Large intestine (tissue), 12 donors: ENCODE measurements at places on chromosomes 2 and 18.

DNA sequence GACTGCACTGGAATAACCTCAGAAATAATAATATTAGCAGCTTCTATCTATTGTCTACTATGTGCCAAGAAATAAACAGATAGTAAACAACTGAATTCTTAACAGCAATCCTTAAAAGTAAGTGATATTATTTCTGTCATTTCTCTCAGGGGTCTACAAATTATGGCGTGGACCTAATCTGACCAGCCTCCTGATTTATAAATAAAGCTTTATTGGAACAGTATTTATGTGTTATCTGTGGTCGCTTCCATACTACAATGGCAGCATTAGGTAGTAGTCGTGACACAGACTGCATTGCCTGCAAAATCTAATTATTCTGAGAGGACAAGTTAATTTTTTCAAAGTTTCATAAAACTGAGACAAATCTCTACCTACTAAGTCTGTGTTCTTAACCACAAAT is 49.0 kb downstream of the SLC16A14 start:
- H3K36me3 ChIP-seq: no peaks in the 10 kb centered on the region
- no peak overlapping the region for H3K27ac ChIP-seq
- H3K27me3 ChIP-seq: no peaks in the 10 kb centered on the region
- no peak for DNase-seq
- H3K4me1 ChIP-seq: no peaks in the 10 kb centered on the region
- H3K4me3 ChIP-seq: no peak overlapping the region

DNA sequence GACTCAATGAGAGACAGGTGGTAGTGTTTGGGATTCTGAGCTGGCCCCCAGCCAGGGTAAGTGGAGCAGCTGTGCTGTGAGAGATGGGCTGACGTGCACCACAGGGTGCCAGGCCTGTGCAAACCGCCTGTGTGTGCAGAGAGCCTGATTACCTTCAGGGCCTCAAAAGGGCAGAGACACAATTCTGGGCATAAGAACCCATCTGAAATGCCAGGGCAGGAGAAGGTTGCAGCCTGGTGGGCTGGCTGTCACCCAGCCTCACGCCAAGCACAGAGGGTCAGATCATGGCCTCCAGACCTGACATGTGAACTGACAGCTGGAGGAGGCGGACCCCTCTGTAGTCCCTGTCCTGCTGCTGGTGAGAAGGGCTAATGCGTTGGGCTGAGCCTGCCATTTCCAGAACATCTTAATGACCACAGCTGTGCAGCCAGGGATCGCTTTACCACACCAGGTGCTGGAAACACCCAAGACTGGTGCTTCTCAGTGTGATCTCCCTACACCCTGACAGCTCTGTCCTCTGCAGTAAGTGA is 100.9 kb downstream of the ARL4C start:
- H3K27me3 ChIP-seq: no peaks in the 10 kb centered on the region
- H3K4me3 ChIP-seq: no peak overlapping the region
- no peaks in the 10 kb centered on the region for H3K36me3 ChIP-seq
- no peak overlapping the region for H3K27ac ChIP-seq
- DNase-seq: peak; percentile 10
- H3K4me1 ChIP-seq: no peaks in the 10 kb centered on the region

DNA sequence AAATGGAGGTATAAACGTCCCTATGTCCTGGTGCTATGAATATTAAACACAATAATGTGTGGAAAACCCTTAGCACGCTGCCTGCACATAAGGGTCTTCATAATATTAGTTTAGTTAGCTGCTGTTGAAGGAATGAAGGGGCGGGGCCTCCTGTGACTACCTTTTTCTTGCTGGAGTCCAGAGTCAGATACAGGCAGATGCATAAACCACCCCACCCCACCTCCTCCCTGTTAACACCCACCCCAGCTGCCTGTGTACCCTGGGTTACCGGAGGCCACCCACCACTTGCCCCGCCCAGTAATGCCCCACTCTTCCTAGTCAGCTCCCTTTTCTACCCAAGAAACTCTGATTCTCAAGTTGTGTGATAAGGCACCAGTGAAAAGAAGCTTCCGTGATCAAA is 158.4 kb downstream of the EN1 start:
- DNase-seq: no peak
- H3K4me3 ChIP-seq: no peak overlapping the region
- no peaks in the 10 kb centered on the region for H3K27me3 ChIP-seq
- H3K4me1 ChIP-seq: peaks cover 5% of the 10 kb centered on the region
- no peak overlapping the region for H3K27ac ChIP-seq
- H3K36me3 ChIP-seq: no peaks in the 10 kb centered on the region

GRCh38 chr2:114424699-114425098 is 17.7 kb upstream of the DPP10 start:
- H3K4me1 ChIP-seq: no peaks in the 10 kb centered on the region
- no peak overlapping the region for H3K27ac ChIP-seq
- no peak overlapping the region for H3K4me3 ChIP-seq
- DNase-seq: no peak
- no peaks in the 10 kb centered on the region for H3K36me3 ChIP-seq

GRCh38 chr2:217797165-217797564 is 205.6 kb downstream of the TNS1 start:
- no peak for DNase-seq
- no peak overlapping the region for H3K4me3 ChIP-seq
- H3K4me1 ChIP-seq: peaks cover 6% of the 10 kb centered on the region
- H3K27ac ChIP-seq: no peak overlapping the region
- H3K27me3 ChIP-seq: no peaks in the 10 kb centered on the region
- no peaks in the 10 kb centered on the region for H3K36me3 ChIP-seq

DNA sequence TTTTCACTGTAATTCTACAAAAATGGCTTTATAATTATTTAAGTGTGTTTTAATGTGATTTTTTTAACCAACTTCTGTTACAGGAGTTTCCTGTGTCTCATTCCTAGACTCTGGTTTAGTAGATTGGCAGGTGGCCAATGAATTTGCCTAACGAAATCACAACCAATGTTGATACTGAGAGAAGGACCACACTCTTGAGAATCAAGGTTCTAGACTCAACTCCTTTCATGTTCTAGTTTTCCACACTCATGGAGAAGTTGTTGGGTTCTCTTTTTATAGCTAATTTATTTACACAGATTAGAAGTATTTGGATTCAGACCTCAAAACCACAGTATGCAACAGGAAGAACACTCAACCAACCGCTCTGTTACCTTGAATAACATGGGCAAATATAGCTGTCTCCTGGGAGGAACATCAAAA is 22.6 kb upstream of the USP34 start:
- DNase-seq: no peak
- H3K27ac ChIP-seq: no peak overlapping the region
- H3K4me1 ChIP-seq: no peaks in the 10 kb centered on the region
- no peak overlapping the region for H3K4me3 ChIP-seq

GRCh38 chr2:217382794-217383193 is 522.9 kb upstream of the TNP1 start:
- DNase-seq: no peak
- peaks cover under 1% of the 10 kb centered on the region for H3K27me3 ChIP-seq
- H3K27ac ChIP-seq: no peak overlapping the region
- no peak overlapping the region for H3K4me3 ChIP-seq
- H3K4me1 ChIP-seq: no peaks in the 10 kb centered on the region

DNA sequence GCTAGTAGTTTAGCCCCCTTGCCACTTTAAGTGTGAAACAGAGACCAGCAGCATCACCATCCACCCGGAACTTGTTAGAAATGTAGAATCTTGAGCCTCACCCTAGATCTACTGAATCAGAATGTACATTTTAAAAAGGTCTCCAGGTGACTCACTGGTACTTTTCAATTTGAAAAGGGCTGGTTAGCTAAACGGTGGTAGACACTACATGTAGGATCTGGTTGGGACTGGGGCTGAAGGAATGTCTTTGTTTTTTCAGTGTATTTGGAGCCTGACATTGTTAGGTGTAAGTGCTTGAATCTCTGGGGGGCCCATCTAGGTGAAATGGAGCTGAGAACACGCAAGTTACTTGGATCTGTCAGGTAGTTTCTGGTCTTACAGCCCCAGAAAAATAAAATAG is 44.0 kb upstream of the XPO1 start:
- H3K27me3 ChIP-seq: no peaks in the 10 kb centered on the region
- H3K4me1 ChIP-seq: no peaks in the 10 kb centered on the region
- H3K36me3 ChIP-seq: no peaks in the 10 kb centered on the region
- no peak for DNase-seq
- no peak overlapping the region for H3K4me3 ChIP-seq
- no peak overlapping the region for H3K27ac ChIP-seq

- no peaks in the 10 kb centered on the region for H3K36me3 ChIP-seq
- no peak for DNase-seq
- H3K27ac ChIP-seq: no peak overlapping the region
- H3K27me3 ChIP-seq: no peaks in the 10 kb centered on the region
- no peak overlapping the region for H3K4me3 ChIP-seq
- no peaks in the 10 kb centered on the region for H3K4me1 ChIP-seq
Observed at GRCh38 chr18:47163241-47163640, 12.9 kb downstream of the IER3IP1 start.

DNA sequence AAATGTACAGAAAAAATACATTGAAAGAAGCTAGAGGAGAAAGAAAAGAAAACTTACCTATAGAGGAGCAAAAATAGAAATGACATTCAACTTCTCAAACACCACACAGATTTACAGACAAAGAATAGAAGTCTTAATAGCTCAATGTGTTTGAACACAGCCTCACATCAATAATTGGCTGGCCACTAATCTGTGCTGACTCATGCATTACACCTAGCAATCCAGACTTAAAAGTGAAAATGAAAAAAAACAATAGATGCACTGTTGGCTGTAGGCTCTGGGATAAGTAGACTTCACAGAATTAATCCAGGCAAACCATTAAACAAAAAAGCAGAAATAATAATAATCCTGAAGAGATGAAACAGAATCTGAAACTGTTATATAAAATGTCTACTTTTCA is 961.3 kb upstream of the CELF4 start:
- H3K4me3 ChIP-seq: no peak overlapping the region
- H3K27me3 ChIP-seq: no peaks in the 10 kb centered on the region
- H3K27ac ChIP-seq: no peak overlapping the region
- no peak for DNase-seq
- no peaks in the 10 kb centered on the region for H3K4me1 ChIP-seq

DNA sequence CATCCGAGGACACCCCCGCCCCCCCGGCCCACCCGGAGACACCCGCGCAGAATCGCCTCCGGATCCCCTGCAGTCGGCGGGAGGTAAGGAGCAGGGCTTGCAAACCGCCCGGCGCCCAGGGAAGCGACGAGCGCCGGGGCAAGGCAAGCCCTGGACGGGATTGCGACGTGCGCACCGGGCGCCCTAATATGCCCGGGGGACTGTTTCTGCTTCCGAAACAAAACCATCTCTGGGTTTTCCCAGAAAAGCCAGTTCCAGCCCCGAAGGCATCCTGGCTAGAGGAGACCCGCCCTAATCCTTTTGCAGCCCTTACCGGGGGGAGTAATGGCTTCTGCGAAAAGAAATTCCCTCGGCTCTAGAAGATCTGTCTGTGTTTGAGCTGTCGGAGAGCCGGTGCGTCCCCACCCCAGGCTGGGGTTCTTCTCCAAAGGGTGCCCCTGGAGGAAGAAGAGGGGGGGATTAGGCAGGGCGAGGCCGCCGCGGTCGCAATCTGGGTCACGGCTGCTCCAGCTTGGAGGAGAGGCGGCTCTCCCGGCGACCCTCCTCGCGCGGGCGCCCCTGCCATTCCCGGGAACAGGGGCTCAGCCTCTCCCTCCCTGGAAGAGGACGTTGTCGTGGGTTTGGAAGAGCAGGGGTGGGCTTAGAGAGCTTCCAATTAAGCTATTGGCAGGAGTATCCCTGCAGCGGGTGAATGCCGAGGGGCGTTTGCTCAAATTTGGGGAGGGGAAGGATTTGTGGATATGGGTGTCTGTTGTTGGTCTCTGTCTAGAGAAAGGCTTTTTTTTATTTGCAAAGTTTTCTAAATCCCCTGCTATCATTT is 521 bp downstream of the MYCN start:
- peaks cover 16% of the 10 kb centered on the region for H3K4me1 ChIP-seq
- H3K27me3 ChIP-seq: peaks cover 5% of the 10 kb centered on the region
- H3K36me3 ChIP-seq: peaks cover 11% of the 10 kb centered on the region

GRCh38 chr2:145323512-145323911 is 803.6 kb upstream of the ZEB2 start:
- H3K4me1 ChIP-seq: no peaks in the 10 kb centered on the region
- DNase-seq: no peak
- H3K27me3 ChIP-seq: no peaks in the 10 kb centered on the region

DNA sequence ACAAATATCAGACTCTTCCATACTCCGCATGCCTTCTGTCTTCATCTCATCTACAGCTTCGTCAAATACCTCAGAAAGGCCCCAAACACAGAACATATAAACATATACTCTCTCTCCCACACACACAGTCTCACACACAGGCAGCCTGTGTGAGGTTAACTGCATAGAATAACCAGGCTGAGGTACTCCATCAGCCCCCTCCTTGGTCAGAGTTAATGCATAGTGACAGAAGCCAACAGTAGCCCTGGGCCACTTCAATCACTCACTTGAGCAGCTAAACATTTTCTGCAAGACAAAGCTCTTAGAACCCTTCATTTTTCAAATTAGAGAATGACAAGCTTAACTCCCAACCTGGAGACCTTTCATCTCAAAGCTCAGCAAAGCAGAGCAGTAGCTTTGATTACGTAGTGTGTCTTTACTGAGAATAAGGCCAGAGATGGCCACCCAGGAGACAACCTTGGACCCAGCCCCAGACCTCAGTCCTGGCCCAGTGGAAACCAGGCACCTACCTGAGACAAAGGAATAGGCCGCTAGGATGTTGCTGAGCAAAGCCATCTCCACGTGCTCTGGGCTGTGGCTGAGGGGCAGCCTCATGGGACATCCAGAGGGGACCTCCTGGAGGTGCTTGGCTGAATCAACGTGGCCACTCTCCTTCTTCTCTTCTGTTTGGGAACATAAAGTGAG is 43.0 kb downstream of the EVA1A start:
- DNase-seq: no peak
- H3K36me3 ChIP-seq: peaks cover 14% of the 10 kb centered on the region
- H3K27ac ChIP-seq: no peak overlapping the region
- H3K27me3 ChIP-seq: no peaks in the 10 kb centered on the region
- peaks cover 7% of the 10 kb centered on the region for H3K4me1 ChIP-seq

DNA sequence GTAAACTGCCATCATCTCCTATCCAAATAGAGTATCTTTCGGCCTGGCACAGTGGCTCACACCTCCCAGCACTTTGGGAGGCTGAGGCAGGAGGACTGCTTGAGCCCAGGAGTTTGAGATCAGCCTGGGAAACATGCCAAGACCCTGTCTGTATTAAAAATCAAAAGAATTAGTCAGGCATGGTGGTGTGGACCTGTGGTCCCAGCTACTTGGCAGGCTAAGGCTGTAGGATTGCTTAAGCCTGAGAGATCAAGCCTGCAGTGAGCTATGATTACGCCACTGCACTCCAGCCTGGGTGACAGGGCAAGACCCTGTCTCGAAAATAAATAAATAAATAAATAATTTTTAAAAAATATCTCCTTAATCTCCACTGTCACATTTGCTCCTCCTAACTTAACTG is 14.7 kb upstream of the ARPC2 start:
- H3K36me3 ChIP-seq: no peaks in the 10 kb centered on the region
- no peak overlapping the region for H3K4me3 ChIP-seq
- no peak overlapping the region for H3K27ac ChIP-seq
- no peaks in the 10 kb centered on the region for H3K4me1 ChIP-seq
- no peaks in the 10 kb centered on the region for H3K27me3 ChIP-seq
